ENCODE measurements at places on chromosomes 3 and 15.

DNA sequence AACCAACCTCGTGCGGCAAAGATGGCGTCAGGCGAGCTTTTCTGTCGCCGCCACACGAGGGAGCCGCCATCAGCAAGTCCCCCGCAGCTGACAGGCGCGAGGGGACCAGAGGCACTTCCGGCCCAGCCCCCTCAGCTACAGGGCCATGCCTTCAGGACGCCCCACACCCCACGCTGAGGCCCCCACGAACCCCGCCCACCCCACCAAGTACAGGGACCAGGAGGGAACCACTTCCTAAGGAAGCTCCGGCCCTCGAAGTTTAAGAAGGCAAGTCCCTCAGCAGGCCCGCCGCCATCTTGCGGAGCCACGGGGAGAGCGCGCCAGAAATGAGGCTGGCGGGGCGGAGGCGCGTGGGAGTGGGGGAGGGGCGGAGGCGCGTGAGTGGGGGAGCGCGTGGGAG lies 790 bp downstream of the DAZL start:
- no peak for DNase-seq

DNA sequence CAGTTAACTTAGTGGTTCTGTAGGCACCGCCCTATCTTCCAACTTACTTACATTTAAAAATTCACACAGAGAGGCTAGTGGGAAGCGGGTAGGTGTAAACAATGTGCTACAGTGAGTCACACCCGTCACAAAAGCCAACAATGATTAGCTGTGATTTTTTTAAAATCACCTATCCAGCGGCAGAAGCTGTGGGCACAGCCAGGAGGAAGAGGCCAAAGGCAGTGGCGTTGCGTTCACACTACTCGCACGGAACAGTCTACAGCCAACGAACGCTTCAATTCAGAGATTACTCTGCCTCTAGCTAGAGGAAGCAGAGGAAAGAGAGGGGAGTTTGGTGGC lies 2.5 kb upstream of the NLGN1 start:
- DNase-seq, result peak; percentile 54

- DNase-seq, result no peak
Observed at GRCh38 chr3:150797155-150797554, 34.2 kb upstream of the SIAH2 start.

DNA sequence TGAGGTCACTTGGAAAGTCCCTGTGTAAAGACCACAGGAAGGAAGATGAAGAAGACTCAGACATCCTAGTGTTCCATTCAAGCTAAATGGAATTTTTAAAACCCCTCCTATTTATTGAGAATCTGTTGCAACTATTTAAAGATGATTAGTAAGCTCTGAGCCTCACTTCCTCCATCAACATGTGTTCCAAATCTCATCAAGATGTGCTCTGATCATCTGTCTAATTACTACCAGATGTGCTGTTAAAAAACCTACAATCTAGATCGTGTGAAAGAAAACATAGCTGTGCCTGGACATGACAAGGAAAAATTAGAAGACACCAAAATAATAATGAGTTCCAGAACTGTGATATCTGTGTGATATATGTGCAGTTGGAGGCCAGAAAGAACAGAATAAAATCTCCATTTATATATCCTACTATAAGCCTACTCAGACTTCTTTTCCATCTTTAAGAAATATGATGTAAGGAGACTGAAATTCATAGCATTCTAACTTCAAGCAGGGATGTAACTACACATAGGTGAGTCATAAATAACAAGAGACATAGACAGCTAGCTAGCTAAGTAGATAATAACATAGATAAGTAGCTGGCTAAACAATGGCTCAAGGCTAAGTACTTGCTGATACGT lies 7.8 kb downstream of the XPC start:
- no peak for DNase-seq

GRCh38 chr3:97930018-97930417 lies 42.2 kb downstream of the RIOX2 start:
- no peak for DNase-seq

- DNase-seq, result no peak
Observed at GRCh38 chr3:146425341-146425740, 44.0 kb downstream of the PLSCR2 start.

DNA sequence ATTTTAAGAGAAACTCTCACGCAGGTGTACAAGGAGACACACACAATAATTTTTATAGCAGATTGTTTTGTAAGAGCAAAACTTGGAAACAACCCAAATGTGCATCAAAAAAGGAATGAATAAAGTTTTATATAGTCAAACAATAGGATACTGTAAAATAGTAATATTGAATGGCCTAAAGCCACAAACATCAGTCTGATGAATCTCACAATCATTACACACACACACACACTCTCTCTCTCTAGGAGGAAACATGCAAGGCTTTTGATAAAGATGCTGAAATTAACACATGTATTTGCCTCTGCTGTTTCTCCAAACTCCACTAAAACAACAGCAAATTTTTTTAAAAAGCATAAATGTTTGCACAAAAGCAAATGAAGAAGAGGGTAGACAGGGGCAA lies 37.3 kb downstream of the ADIPOQ start:
- no peak for DNase-seq

GRCh38 chr15:91478717-91479191 lies 374.8 kb upstream of the SLCO3A1 start:
- no peak for DNase-seq

DNA sequence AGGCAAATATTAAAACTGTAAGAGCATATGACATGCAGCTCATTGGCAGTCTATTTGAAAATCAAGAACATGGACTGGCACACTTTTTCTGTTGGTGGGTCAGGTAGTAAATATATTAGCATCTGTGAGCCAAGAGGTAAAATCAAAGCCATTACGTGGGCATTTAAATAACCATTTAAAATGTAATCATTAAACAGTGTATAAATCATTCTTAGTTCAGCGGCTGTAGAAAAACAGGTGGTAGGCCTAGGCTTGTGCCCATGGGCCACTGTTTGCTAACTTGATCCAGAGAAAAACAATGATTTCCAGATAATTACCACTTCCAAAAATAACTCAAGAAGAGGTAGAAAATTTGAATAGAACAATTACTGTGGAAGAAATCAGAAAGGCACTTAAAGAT lies 105.1 kb downstream of the CHST2 start:
- DNase-seq, result no peak

DNA sequence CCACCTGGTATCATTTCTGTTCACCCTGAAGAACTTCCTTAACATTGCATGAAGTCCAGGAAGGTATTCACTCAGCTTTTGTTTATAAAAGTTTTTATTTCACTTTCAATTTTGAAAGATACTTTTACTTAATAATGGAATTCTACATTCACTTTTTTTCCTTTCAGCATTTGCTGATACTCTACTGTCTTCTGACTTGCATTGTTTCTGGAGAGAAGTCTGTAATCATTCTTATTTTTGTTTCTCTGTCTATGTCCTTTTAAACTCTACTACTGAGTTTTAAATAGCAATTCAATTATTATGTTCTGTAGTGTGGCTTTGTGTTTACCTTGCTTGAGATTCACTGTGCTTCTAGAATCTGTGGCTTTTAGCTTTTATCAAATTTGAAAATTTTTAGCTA lies 42.4 kb downstream of the MYL3 start:
- DNase-seq, result no peak

DNA sequence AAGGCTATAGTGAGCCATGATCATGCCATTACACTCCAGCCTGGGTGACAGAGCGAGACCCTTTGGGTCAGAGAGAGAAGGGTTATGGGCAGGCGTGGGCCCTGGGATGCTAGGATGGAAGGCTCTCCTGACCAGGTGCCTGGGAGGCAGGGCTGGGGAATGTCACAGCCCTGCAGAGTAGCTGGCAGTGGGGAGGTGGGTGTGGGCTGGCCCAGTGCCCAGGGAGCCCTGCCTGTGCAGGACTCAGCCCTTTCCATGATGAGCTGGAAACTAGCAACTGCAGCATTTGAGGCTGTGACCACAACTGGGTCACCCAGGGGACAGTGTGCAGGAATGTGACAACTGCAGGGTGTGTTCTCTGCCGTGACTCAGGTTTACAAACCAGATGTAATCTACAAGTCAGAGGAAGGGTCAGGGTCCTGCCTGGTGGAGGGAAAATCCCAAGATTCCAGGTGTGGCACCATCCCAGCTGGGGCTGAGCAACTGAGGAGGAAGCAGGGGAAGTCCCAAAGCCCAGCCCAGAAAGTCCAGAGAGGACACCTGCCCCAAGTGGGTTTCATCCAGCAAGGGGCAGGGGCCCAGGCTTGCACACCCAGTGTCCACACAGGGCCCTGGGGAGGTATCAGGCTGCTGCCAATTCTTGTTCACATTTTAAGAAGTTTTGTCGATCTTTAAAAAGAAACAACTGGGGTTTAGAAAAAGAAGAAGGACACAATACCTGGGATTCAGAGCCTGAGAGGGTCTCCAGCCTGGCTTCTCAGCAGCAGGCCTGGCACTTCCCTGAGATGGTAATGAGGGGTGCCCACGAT lies 45.5 kb downstream of the SLC28A1 start:
- peak; percentile 98 for DNase-seq

DNA sequence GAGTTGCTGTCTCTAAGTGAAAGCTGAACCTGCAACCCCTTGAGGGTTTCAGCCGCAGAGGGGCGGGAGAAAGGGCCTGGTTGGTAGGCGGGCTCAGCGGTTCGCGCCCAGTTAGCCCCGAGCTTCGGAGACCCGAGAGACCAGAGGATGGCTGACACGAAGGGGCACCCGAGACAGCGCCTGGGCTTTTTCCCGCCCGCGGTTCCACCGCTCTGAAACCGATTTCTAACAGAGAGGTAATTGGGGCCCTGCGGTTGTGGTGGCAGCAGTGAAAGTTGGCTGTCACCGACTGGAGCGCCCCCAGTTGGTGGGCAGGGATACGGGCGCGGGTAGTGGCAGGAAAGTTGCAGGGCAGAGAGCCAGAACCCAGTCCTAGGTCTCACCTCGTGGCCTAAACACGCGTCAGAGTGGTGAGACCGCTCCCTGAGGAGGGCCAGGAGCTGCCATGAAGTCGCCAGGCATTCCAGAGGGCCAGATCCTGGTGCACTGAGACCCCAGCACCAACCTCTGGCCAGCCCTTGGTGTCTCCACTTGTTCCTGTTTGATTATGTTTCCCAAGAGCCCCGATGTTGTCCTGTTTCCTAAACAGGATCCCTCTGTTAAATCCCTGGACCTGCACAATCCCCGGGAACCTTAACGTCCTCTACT lies 625 bp upstream of the ELL3 start:
- peak; percentile 86 for DNase-seq

- no peak for DNase-seq
Observed at GRCh38 chr3:81920816-81921215, 159.4 kb upstream of the GBE1 start.

DNA sequence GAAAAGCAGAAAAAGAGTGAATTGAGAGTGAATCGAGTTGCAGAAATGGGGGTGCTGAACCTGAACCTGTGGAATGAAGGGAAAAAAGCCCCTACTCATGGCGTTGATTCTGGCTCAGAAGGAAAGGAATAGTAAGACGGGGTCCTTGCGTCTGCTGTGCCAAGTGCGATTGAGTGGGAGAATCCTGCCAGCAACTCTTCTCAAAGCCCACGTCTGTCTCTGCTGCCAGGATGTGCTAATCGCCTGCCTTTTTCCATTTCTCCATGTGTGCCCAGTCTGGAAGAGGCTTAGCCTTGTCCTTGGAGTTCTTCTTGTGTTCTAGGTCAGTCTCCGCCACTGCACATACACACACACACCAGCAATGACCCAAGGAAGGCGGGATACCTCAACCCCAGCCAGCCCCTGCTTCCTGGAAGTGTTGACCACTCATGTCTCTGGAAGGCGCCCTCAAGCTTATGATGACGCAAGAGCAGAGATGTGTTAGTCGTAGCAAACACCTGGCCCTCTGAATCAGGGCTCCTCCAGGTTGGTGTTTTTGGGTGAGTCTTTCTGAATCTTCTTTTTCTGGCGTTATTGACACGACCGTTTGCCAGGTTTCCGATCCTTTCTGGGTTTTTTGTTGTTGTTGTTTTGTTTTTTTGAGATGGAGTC lies 262.4 kb upstream of the PROK2 start:
- DNase-seq, result no peak

- DNase-seq, result no peak
Observed at GRCh38 chr3:179147514-179147872, 664 bp upstream of the PIK3CA start.

- DNase-seq, result no peak
Observed at GRCh38 chr3:44105571-44105970, 136.1 kb upstream of the TOPAZ1 start.

- DNase-seq, result no peak
Observed at GRCh38 chr15:38795471-38796245, 231.0 kb upstream of the RASGRP1 start.

- peak; percentile 82 for DNase-seq
Observed at GRCh38 chr3:38454884-38455638, 1.4 kb downstream of the ACVR2B start.

DNA sequence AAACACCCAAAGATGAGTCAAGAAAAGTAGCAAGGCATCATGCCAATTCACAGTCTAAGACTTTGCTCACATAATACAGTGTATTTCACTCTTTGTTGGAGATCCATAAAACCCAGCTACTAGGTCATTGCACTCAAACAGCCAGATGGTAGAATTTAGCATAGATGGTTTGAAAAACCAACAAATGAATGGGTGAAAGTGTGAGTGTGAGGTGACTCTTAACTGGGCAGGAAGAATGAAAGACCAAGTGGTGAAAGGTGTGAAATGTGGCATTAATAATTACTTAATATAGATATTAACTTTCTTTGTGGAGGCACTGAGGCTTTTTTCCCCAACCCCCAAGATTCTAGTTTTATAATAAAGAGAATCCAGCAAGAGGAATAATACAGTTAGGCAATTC lies 159.5 kb downstream of the SQOR start:
- no peak for DNase-seq

GRCh38 chr3:177924261-177924660 lies 612.0 kb upstream of the KCNMB2 start:
- no peak for DNase-seq

DNA sequence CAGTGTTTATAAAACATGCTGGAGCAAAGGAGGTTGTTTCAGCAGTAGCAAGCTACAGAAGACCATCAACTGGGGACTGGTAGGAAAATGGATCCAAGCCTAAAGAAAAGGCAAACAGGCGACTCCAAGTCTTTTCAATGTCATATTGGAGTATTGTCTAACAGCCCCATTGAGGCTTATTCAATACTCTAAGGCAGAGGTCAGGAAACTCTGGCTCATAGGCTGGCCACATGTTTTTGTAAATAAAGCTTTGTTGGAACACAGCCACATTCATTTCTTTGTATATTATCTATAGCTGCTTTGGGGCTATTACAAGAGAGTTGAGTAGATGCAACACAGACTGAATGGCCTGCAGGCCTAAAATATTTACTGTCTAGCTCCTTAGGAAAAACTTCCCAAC lies 77.5 kb downstream of the RPL22L1 start:
- no peak for DNase-seq

DNA sequence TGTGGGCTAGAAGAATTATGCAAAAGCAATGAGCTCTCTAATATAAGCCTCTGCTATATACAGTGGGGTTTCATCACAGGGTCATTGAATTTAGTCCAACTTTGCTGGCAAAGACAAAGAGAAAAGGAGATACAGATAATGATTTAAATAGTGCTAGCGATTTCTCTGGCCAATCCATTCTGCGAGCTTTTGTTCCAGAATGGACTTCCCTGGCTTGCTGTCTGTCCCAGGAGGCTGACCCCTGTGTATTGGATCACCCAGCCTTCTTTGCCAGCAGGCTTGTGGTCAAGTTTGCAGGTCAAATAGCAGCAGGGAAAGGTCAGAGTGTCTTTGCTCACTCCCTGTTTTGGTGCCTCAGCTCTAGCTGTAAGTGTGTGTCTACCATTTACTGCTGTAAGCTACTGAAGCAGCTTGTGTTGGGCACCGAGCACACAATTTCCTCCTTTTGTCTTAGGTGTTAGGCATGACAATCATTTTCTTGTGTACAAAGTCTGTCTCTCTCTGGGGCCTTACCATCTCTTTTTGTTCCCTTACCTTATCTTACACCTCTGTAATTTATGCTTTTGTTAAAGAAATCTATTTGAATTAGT lies 55.7 kb downstream of the UNC13C start:
- no peak for DNase-seq
